ENCODE measurements at places on chromosomes 2 and 18. TPM values are rescaled to one million over a fixed set of nuclear protein-coding genes. Genes with fewer than 3 reads are reported as not detected.
A peak's percentile ranks its signal among the peaks of the same experiment; 100 is the strongest.

The ATOH8 gene
- 23.3 TPM for total RNA-seq

The GEN1 gene
- 4.3 TPM for total RNA-seq

DNA sequence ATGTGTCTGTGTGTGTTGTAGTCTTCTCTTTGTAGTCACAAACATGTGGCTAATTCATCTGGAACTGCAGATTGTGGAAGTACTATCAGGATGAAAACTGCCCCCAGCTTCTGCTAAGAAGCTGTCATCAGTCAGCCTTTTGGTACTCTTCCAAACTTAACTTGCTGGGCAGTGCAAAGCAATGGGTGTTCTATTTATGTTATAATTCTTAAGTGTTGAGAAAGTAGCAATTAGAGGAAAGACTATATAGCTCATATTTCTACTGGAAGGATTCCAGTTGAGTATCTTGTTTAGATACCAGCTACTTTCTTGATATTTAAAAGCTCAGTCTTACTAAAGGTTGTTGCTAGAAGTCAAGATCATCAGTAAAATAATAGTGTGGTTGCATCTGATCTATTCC, 52.1 kb downstream of the SLC38A11 start:
- no peak for DNase-seq
- H3K4me3 ChIP-seq: no peak overlapping the region
- H3K27me3 ChIP-seq: no peaks in the 10 kb centered on the region
- H3K27ac ChIP-seq: no peak overlapping the region
- H3K36me3 ChIP-seq: no peaks in the 10 kb centered on the region

DNA sequence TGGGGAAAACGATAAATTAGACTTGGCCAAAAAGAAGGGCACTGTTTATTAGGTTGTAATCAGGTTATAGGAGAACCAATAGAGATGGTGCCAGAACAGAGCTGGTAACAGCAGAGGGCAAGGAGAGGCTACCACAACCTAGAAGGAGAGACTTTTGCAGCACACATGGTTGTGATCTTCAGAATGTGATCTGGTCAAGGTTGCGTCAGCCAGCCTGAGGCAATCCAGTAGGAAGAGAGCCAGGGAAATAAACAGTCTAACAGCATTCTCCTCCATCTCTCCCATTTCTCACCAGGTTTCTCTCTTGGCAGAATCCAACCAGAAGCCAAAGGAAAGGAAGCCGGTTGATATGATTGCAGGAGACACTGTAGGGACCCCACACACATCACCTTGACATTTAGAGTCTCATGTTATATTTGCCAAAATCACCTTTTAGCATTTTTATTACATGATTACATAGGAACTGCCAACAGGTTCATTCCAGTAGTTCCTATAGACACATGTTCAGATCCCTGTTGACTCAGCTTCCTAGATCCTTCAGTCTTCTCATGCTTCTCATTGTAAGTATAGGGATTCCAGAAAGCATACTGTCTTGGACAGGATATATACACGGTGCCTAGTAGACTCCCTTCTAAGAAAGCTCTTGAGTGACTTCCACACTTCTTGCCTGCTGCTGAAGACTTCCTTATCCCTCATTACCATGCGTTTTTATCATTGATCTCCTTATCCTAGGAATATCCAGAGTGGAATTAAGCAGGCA, 17.6 kb upstream of the SPATS2L start:
- no peak overlapping the region for H3K27ac ChIP-seq
- no peaks in the 10 kb centered on the region for H3K4me1 ChIP-seq
- no peaks in the 10 kb centered on the region for H3K36me3 ChIP-seq

GRCh38 chr18:579238-579637, 942 bp upstream of the CETN1 start:
- no peaks in the 10 kb centered on the region for H3K36me3 ChIP-seq
- no peaks in the 10 kb centered on the region for H3K4me1 ChIP-seq
- DNase-seq: no peak

- H3K4me3 ChIP-seq: no peak overlapping the region
- H3K4me1 ChIP-seq: no peaks in the 10 kb centered on the region
- H3K27me3 ChIP-seq: no peaks in the 10 kb centered on the region
- H3K27ac ChIP-seq: no peak overlapping the region
- no peaks in the 10 kb centered on the region for H3K36me3 ChIP-seq
Observed at GRCh38 chr18:68533641-68534040, 181.3 kb downstream of the TMX3 start.

- H3K27me3 ChIP-seq: no peaks in the 10 kb centered on the region
- H3K27ac ChIP-seq: no peak overlapping the region
- no peak overlapping the region for H3K4me3 ChIP-seq
- no peaks in the 10 kb centered on the region for H3K36me3 ChIP-seq
- peaks cover 67% of the 10 kb centered on the region for H3K4me1 ChIP-seq
Observed at GRCh38 chr2:170932948-170933347, 3.9 kb downstream of the GORASP2 start.

DNA sequence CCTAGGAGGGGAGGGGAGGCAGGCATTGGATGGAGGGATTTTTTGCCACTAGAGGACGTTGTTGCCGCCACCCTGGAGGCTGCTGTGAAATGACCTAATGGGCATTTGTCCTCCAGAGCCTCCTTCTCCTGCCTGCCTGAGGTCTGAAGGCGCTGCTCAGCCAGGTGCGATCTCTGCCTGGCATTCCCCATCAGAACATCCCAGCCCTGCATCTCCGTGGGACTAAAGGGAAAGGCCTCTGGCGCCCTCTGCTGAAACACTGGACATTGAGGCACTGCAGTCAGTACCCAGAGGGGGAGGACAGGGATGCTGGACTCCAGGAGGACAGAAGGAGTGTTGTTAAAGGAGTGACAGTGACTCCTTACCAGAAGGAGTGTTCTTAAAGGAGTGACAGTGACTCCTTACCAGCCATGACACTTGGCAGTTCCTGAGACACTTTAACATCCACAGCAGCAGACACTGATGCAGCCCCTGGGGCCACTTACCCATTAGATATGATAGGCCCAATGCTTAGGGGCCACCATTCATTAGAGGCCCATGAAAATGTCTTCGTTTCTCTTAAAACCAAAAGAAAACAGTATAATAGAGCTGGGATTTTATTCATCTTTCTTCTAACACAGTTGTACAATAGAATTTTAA, 17.0 kb downstream of the THNSL2 start:
- H3K4me3 ChIP-seq: no peak overlapping the region
- peak; percentile 61 for DNase-seq
- no peaks in the 10 kb centered on the region for H3K4me1 ChIP-seq

- peaks cover 4% of the 10 kb centered on the region for H3K4me1 ChIP-seq
- no peaks in the 10 kb centered on the region for H3K36me3 ChIP-seq
Observed at GRCh38 chr18:961644-962355, 57.1 kb downstream of the ADCYAP1 start.

DNA sequence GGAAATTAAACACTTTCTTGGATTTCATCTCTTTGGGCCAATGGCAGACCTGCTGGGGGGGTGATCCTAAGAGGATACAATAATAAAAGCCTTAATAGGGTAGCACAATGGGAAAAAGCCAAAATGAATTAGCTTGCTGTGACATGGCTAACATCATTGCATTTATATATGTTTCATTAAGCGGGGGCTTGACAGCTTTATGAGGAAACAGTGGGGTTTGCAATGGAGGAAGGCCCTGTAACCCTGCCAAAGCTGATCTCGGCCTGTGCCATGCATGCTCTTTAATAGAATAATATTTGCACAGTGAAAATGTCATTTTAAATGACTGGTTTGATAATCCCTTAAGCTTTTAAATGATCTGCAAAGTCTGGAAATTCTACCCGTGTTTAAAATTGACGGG, 291.5 kb downstream of the SLC4A3 start:
- H3K4me3 ChIP-seq: no peak overlapping the region
- no peaks in the 10 kb centered on the region for H3K36me3 ChIP-seq
- DNase-seq: no peak
- no peaks in the 10 kb centered on the region for H3K27me3 ChIP-seq
- H3K27ac ChIP-seq: no peak overlapping the region

DNA sequence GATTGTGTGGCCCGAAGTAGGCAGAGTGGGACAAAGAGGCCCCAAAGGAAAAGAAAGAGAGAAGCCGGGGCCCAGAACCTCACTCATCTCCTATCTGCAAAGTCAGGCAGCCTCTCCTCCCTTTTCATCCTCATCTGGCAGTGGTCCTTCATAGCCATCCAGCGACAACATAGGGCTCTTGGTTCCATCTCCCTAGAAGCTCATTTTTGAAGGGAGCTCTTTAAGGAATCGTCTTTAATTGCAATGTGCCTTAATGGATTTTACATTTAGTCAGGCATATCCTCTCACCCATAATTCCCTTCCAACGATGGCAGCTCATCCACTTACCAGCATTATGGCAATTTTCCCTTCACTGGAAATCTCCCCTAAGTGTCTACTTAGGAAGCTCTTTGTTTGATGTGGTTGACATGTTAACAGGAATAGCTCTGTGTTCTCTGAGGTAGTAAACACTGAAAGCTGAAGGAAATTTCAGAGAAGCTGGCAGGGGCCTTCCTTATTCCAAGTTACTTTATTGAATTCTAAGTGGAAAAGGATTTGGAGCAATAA, 780.6 kb downstream of the TSN start:
- DNase-seq: no peak
- no peaks in the 10 kb centered on the region for H3K27me3 ChIP-seq
- H3K4me1 ChIP-seq: no peaks in the 10 kb centered on the region
- H3K36me3 ChIP-seq: no peaks in the 10 kb centered on the region

GRCh38 chr2:23146011-23146410, 239.0 kb upstream of the KLHL29 start:
- no peaks in the 10 kb centered on the region for H3K36me3 ChIP-seq
- H3K4me1 ChIP-seq: no peaks in the 10 kb centered on the region
- H3K27me3 ChIP-seq: peaks cover 40% of the 10 kb centered on the region
- H3K4me3 ChIP-seq: no peak overlapping the region
- H3K27ac ChIP-seq: no peak overlapping the region

- DNase-seq: no peak
- peaks cover 15% of the 10 kb centered on the region for H3K27me3 ChIP-seq
- no peak overlapping the region for H3K27ac ChIP-seq
Observed at GRCh38 chr2:45275242-45275805, 266.1 kb upstream of the SIX2 start.

GRCh38 chr2:55245411-55245810, 12.9 kb downstream of the RPS27A start:
- H3K27ac ChIP-seq: no peak overlapping the region
- no peak overlapping the region for H3K4me3 ChIP-seq
- no peaks in the 10 kb centered on the region for H3K4me1 ChIP-seq
- peaks cover 94% of the 10 kb centered on the region for H3K36me3 ChIP-seq
- DNase-seq: no peak
- no peaks in the 10 kb centered on the region for H3K27me3 ChIP-seq
